ENCODE measurements at places on chromosomes 5 and 9. TPM values are rescaled to one million over a fixed set of nuclear protein-coding genes. Genes with fewer than 3 reads are reported as not detected.
A peak's percentile ranks its signal among the peaks of the same experiment; 100 is the strongest.

- no peak for DNase-seq
These were observed 326.0 kb downstream of the NPR3 start for GRCh38 chr5:33037076-33037475.

DNA sequence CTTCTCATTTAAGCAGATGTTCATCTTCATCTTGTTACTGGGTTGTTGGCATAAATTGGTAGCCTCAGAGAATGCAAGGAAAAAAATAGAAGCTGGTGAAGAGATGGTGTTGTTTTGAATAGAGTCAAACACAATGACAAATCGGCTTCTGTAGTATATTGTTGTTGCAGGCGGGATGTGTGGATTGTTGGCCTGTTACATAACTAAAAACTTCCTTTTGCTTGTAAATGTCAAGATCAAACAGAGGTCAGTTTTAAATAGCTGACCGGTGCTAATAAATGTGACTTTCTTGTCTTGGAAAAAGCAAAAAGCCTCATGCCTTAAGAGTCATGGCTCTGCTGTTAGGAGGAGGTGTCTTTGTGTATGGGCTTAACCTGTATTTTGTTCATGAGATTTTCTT lies 59.2 kb downstream of the CCDC192 start:
- DNase-seq, result no peak

GRCh38 chr9:105254226-105254625 lies 9.8 kb downstream of the SLC44A1 start:
- DNase-seq, result no peak

RANBP3L gene
- 1.8 TPM for total RNA-seq

DNA sequence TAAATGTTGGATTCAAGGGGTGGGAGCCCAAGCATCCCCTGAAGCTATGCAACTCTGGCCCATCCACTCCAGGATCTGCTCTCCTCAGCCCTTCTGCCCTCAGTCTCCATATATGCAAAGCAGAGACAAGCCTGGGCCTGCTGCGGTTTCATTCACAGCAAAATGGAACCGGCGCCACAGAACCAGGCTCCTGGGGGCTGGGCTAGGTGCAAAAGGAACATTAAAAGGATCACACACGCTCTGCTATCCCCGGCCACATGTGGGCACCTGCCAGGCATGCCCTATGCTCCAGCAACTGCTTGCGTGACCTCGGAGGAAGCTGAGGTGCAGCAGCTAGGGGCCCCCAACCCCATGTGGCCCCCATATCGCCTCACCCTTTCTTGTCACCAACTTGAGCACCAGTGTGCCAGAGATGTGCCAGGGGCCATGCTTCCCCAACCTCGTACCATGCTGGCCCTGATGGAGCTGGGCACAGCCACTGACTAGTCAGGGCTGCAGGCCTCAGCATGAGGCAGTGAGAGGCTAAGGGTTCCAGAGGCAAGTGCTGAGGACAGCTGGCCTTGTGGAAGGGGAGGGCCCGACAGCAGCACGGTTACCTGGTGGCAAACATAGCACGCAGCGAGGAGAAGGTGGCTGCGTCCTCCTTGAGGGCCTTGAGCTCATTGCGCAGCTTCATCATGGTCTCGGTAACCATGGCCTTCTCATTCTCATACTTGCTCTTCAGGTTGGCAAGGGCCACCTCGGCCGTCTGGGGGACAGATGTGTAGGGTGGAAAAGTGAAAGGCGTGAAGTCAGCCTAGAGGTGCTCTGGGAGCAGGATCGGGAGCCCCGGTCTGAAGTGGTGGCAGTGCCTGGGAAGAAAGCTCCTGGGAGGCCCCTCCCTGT lies 47.2 kb downstream of the BICD2 start:
- peak; percentile 82 for DNase-seq

DNA sequence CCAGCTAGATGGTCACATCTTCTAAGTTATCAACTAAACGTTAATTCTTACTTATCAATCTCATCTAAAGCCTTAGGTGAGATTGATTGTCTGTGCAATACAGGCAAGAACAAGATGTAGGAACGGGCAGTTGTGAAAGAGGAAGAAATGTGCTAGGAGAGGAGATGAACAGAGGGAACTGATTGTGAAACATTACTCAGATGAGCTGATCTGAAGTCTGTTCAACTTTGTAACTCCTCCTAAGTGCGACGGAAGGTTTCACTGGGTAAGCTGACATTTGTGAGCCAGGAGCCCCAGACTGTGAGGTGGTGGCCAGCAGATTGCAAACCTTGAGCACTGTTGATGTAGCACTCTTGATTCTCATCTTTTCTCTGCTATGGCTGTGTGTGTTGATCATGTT lies 204.1 kb downstream of the CD180 start:
- DNase-seq, result no peak
